Activated T-helper 1 cell treated with anti-CD3 and anti-CD28 coated beads, Interleukin-2, amount 50 U/mL, for 16 hours (primary cell): ENCODE measurements at places on chromosomes 3 and 15.

DNA sequence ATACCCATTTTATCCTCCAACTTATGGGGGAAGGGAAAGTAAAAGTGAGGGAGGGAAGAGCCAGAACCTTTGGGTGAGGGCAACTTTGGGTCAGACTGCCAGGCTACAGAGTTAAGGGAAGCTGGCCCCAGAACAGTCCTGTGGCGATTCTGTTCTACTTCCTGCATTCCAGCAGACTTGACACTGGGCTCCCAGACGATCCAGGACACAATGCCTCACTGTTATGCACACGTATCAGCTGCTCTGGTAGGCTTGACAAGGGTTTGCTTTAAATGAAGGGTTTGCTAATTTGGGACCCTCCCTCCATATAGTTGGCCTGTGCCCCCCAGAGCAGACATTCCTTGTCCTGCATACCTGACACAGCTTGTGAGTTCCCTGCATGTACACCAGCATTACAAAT, 10.7 kb downstream of the GORASP1 start:
- DNase-seq: no peak

- no peak for DNase-seq
These were observed 52.4 kb upstream of the RGMA start for GRCh38 chr15:93141371-93141794.

- DNase-seq: no peak
These were observed 68.3 kb upstream of the SLC12A8 start for GRCh38 chr3:125280668-125281361.

DNA sequence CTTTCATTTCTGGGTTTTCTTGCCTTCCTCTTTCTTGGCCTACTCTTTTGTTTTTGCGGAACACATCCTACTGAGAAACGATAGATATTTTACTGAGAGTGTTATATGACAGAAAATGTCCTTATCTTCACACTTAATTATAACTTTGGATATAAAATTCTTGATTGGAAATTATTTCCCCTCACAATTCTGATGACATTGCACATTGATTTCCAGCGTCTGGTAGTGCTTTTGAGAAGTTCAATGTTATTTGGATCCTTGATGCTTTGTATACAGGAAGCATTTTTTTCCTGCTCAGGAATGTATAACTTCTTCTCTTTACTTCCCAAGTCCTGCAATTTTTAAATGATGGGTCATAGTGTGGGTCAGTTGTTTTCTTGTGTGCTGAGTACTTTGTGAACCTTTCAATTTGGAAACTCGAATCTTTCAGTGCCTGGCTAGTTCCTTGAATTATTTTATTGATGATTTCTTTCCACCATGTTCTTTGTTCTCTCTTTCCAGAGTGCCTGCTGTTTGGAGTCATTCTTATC, 183.9 kb downstream of the PDCD6IP start:
- no peak for DNase-seq

- no peak for DNase-seq
These were observed 7.2 kb upstream of the ABTB1 start for GRCh38 chr3:127665586-127665985.

GRCh38 chr3:54994111-54994513, 66.3 kb upstream of the LRTM1 start:
- no peak for DNase-seq

DNA sequence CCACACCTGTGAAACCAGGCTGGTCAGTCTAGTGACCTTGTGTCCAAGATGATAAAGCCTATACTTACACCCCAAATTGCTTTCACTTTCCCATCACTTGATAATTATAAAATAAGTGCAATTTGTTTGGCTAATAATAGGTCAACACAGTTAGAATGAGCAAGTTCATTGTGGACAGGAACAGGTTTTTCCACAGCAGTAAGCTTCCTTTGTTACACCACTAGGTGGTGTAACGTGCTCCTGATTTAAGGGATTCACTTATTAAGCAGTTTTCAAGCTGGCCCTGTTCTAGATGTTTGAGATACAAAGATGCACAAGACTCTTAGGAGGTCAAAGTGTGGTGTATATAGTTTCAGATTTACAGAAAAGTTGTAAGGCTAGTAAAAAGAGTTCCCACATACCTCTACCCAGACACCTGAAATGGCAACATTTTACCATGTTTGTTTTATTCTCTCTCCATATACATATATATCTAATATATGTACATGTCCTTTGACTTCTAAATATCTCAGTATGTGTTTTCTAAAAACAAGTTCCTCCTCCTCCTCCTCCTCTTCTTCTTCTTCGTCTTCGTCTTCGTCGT, 6.8 kb upstream of the MFSD1 start:
- DNase-seq: no peak

DNA sequence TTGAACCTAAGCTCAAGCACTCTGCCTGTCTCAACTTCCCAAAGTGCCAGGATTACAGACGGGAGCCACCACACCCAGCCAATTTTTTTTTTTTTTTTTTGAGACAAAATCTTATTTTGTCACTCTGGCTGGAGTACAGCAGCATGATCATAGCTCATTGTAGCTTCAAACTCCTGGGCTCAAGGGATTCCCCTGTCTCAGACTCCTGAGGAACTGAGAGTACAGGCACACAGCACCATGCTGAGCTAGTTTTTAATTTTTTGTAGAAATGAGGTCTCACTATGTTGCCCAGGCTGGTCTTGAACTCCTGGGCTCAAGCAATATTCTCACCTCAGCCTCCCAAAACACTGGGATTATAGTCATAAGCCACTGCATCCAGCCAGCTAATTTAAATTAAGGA, 36.8 kb upstream of the SUCLG2 start:
- no peak for DNase-seq

- DNase-seq: no peak
These were observed 915.0 kb upstream of the GBE1 start for GRCh38 chr3:82676356-82677026.

- DNase-seq: no peak
These were observed 61.0 kb downstream of the KLF13 start for GRCh38 chr15:31387479-31388118.
